ENCODE measurements at places on chromosomes 5 and 9. TPM values are rescaled to one million over a fixed set of nuclear protein-coding genes. Genes with fewer than 3 reads are reported as not detected.
A peak's percentile ranks its signal among the peaks of the same experiment; 100 is the strongest.

DNA sequence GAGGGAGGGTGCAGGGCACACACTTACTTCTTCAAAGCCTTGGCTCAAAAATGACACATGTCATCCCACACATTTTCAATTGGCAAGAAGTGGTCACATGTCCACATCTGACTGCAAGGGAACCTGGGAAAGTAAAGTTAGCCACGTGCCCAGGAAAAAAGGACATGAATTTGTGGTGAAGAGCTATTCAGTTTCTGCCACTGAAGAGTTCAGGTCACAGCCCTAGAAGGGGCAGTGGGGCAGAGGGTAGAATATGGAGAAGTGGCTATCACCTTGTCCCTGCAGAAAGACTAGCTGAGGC is 1.9 kb upstream of the RGS14 start:
- H3K36me3 ChIP-seq = no peaks in the 10 kb centered on the region
- H3K4me1 ChIP-seq = peaks cover 21% of the 10 kb centered on the region
- H3K27ac ChIP-seq = no peak overlapping the region

- H3K27ac ChIP-seq = peak overlapping the region; percentile 56
- H3K4me3 ChIP-seq = peak overlapping the region; percentile 52
- H3K36me3 ChIP-seq = no peaks in the 10 kb centered on the region
- H3K27me3 ChIP-seq = peaks cover 10% of the 10 kb centered on the region
- peaks cover 9% of the 10 kb centered on the region for H3K4me1 ChIP-seq
These were observed 48.9 kb downstream of the DAB2IP start for GRCh38 chr9:121700165-121700831.

- no peak for DNase-seq
- H3K4me3 ChIP-seq = no peak overlapping the region
- no peak overlapping the region for H3K27ac ChIP-seq
- H3K4me1 ChIP-seq = peaks cover 9% of the 10 kb centered on the region
- H3K36me3 ChIP-seq = no peaks in the 10 kb centered on the region
These were observed 21.0 kb upstream of the ERCC6L2 start for GRCh38 chr9:95854386-95855020.

DNA sequence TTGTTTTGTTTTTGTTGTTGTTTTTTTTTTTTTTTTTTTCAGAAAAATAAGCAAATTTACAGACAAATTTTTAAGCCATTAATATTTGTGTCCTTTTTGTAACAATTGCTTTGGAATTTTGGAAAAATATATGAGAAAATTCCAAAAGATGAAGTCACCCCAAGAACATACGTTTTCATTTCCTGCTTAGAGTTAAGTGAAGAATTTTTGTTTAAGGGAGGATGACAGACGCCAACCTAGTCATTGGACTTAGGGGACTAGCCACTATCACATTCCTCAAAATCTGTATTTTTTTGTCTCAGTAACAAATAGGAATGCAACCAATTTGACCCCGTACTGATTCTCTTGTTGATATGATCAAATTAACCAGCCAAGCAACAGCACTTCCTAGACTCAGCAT is 433.9 kb upstream of the SLC30A5 start:
- no peak overlapping the region for H3K4me3 ChIP-seq
- no peak overlapping the region for H3K27ac ChIP-seq
- no peak for DNase-seq
- no peaks in the 10 kb centered on the region for H3K4me1 ChIP-seq
- no peaks in the 10 kb centered on the region for H3K27me3 ChIP-seq

Gene IL9
- total RNA-seq = not detected

DNA sequence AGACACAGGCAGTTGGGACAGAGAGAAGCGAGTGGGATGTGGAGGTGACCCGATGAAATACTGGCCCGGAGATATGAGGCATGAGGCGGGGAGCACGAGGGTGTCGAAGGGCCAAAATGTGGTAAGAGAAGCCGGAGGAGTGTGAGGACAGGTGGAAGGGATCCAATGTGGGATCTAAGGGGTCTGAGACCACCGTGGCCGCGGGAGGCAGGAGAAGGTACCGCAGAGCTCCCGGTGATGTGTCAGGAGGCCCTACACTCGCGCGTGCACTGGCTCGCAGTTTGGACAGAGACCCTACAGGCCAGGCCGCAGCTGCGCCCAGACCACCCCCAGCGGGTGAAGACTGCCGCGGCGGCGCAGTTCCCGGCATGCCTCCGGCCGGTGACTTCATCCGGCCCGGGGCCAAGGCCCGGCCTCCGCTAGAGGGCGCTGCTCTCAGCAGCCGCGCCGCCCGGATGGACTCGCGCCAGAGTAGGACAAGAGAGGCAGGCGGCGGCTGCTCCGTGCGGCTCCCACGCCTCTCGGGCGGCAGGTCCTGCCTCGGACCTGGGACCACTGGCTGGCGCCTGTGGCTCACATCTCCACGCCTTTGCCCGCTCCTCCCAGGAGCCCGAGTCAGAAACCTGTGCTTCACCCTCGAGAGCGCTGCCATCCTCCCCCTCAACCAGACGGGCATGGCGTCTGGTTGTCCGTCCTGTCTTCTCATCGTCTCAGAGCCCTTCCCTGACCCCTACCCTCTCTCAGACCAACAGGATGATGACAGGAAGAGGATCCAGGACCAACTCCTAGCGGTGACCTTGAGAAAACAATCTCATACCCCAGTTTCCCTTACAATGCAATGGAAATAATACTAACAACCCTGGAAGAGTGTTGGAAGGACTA is 35.4 kb upstream of the STING1 start:
- H3K4me3 ChIP-seq = peak overlapping the region; percentile 34
- H3K27me3 ChIP-seq = no peaks in the 10 kb centered on the region
- peak; percentile 93 for DNase-seq

DNA sequence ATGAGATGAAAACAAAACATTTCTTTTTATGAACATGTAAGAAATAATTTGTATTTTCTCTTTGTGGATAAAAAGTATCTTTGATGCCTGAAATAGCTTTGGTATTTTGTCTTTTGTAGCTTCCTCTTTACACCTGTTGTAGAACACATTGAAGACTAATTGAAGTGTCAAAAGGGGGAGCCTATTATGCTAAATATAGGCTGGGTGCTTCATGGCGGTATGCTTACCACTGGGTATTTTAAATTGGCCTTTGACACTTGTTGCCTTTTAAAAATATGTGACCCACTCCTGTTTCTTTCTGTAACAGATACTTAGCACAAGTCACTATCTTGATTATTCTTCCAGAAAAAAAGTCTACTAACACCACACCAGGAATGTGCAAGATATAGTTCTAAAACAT is 226.4 kb downstream of the KIAA0825 start:
- H3K27ac ChIP-seq = no peak overlapping the region
- no peak for DNase-seq
- no peaks in the 10 kb centered on the region for H3K4me1 ChIP-seq
